Renal cortical epithelial cell (primary cell): ENCODE measurements at places on chromosomes 13 and 19.

DNA sequence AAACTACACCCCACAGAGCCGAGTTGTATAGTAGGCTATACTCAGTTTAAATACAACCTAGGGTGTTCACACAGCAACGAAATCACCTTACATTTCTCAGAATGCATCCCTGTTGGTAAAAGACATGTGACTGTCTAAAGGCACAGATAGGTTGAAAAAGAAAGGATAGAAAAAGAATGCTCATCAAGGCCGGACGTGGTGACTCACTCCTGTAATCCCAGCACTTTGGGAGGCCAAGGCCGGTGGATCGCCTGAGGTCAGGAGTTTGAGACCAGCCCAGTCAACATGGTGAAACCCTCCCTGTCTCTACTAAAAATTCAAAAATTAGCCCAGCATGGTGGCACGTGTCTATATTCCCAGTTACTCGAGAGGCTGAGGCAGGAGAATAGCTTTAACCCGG is 3.8 kb upstream of the IL17D start:
- no peak for DNase-seq

DNA sequence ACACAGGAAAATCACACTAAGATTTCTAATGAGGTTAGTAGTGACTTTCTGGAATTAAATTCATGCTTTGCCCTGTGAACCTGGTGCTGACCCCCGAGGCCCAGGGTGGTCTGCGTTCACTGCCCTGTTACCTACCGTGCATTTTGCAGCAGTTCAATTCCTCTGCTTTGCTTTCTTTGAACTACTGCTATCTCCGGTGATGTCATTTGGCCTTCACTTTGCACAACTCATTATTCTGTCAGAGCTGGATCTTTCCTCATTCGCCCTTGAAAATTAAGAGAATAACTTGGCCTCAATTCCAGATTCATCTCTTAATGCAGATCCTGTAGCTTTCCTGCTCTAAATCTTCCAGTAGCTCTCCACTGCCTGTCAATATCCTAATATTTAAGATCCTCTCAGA is 8.8 kb upstream of the LRRC63 start:
- DNase-seq, result no peak

DNA sequence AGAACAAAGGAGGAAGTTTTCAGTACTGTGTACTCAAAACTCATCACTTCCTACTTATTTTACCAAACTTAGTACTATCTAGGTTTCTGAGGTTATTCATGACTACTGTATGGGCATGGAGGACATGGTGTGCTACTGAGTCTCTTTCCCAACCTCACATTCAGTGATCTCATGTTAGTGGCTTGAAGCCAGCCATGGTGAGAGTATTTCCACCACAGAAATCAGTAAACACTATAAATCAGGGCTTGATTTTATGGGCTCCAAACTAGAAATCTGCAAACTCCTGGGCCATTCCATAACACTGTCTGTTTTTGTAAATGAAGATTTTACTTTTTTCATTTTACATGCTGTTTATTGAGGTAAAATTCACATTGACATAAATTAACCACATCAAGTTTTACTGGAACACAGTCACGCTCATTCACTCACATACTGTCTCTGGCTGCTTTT is 19.7 kb downstream of the MED26 start:
- peak; percentile 82 for DNase-seq

- DNase-seq, result peak; percentile 100
Measured at GRCh38 chr19:38683393-38684077, 36.1 kb downstream of the ACTN4 start.

- no peak for DNase-seq
Measured at GRCh38 chr19:13835791-13836723, 40.8 kb downstream of the ZSWIM4 start.

DNA sequence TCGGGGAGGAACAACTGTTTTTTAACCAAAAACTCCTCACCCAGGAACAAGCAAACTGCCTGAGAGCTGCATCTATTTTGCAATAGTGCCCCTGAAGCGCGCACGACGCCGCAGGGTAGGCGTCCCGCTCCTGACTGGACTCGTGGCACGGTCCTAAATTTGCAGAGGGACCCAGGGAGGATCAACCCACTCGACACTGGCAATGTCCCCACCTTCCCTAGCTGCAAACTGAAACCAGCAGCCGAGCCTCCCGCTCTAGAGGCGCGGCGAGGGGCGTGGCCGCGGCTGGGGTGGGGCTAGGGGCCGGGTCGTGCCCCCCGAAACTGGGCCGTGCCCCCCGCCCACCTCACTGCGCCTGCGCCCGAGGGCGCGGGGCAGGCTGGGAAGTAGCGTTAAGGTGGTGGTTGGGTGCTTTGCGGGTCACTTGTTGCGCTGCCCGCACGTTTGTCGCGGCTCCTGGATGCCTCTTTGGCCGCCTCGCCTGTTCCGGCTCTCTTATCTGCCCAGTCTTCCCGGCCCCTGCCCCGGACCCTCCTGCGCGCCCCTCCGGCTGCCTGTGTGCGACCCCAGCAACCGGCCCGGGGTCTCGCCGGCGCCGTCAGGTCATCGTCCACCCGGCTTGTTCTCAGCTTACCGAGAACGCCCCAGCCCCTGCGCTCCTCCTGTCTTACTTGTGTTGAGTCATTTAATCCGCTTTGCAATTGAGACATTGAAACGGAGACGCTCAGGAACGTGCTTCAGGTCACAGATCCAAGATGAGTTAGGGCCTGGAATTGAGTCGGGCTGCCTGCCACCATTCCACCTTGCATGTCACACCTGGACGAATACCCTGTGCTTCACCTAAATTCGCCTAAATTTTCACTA is 37.9 kb upstream of the LSM14A start:
- peak; percentile 36 for DNase-seq

DNA sequence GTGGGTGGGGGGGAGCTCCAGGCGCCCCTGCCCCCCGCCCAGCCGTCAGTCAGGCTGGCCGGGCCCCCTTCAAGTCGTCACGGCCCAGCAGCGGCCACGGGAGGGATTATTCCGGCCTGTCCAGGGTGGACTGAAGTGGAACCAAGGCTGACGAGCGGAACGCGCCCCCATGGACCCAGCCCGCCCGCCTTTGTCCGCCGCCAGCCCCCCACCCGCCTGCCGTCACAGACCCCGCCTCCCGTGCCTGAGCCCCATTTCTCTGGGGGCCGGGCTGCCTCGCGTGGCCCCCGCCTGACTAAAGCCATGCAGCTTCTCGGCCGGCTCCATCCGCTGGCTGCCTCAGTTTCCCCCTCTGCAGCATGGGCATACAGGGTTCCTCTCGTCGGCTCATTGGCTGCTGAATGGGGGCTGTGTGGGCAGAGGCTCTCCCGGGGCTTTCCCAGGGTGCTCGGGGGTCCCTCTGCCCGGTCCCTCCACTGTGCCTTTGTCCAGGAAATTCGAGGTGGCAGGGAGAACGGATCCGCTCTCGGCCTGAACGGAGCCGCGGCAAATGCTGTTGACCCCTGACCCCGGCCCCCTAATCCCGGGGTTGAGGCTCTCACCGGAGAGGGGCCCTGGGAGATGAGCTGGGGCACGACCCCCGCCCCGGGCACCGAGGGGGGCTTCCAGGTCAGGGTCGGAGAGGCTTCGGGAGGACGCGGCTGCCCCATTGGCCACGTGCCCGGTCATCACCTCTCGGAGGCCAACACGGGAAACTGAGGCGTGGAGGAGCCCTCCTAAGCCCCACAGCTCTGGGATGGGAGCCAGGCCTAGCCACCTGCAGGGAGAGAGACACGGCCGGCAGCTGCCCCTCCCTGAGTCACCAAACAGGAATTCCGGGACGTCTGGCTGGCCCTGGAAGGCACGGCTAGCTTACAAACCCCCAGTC is 27.4 kb downstream of the EFNA2 start:
- peak; percentile 46 for DNase-seq

GRCh38 chr13:60654415-60654814 is 257.4 kb downstream of the TDRD3 start:
- peak; percentile 13 for DNase-seq

DNA sequence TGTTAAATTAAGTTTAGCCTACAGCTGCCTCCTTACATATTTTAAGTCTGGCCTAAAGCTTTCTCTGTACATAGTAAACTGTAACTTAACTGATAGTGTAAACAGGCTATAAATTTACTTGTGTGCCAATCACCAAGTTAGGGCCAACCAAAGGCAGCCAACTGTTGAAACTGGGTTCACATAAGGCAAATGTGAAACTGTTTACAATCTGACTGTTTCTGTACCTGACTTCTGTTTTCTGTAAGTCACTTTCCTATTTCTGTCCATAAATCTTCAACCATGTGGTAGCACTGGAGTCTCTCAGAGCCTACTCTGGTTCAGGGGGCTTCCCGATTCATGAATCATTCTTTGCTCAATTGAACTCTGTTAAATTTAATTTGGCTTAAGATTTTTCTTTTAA is 103.1 kb downstream of the RAP2A start:
- no peak for DNase-seq

GRCh38 chr19:28932446-28932845 is 280.5 kb downstream of the UQCRFS1 start:
- no peak for DNase-seq

DNA sequence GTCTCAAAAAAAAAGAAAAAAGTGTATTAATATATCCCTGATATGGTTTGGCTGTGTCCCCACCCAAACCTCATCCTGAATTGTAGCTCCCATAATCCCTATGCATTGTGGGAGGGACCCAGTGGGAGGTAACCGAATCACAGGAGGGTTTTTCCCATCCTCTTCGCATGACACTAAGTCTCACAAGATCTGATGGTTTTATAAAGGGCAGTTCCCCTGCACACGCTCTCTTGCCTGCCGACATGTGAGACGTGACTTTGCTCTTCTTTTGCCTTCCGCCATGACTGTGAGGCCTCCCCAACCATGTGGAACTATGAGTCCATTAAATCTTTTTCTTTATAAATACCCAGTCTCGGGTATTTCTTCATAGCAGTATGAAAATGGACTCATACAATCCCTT is 17.7 kb downstream of the STK24 start:
- no peak for DNase-seq
